ENCODE measurements at places on chromosomes 5 and 9.

- H3K27me3 ChIP-seq, result peaks cover 30% of the 10 kb centered on the region
- no peak overlapping the region for H3K27ac ChIP-seq
Observed at GRCh38 chr9:126222363-126222834, 104.2 kb upstream of the MVB12B start.

DNA sequence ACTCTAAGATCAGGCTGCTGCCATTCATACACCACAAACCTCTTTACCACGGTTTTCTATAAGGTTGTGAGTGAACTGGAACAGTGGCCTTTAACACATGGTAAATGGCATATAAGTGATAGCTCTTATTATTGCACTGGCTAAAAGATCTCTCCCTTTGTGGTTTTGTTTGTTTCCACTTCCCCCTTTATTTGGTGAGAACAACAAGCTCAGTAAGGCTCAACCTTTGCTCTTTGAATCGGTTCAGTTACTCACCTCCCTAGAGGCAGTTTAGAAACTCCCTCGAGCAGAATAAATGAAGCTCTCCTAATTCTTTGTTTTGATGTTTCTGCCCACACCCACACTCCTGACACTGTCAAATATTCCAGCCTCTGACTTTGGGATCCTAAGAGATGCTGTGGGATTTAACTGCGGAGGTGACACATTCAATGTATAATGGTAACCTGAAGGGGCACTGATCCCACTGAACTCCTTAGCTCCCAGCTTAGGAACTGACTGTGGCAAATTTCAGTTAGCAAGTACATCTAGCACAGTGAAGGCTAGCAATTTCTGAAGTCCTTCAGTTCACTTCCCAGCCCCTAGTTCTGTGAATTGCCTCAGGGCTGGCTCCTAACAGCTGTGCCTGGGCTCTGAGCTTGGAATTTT lies 22.5 kb upstream of the RAD23B start:
- DNase-seq, result no peak
- no peaks in the 10 kb centered on the region for H3K36me3 ChIP-seq
- no peak overlapping the region for H3K27ac ChIP-seq
- H3K27me3 ChIP-seq, result no peaks in the 10 kb centered on the region

GRCh38 chr5:69048230-69048629 lies 45.6 kb upstream of the SLC30A5 start:
- no peak overlapping the region for H3K27ac ChIP-seq
- H3K36me3 ChIP-seq, result no peaks in the 10 kb centered on the region
- no peak for DNase-seq
- no peaks in the 10 kb centered on the region for H3K4me1 ChIP-seq
- H3K27me3 ChIP-seq, result no peaks in the 10 kb centered on the region

- no peaks in the 10 kb centered on the region for H3K36me3 ChIP-seq
- H3K4me1 ChIP-seq, result no peaks in the 10 kb centered on the region
- no peak overlapping the region for H3K4me3 ChIP-seq
Observed at GRCh38 chr9:38107811-38108304, 38.8 kb upstream of the SHB start.

- no peaks in the 10 kb centered on the region for H3K27me3 ChIP-seq
- no peak overlapping the region for H3K27ac ChIP-seq
- no peaks in the 10 kb centered on the region for H3K36me3 ChIP-seq
- H3K4me1 ChIP-seq, result no peaks in the 10 kb centered on the region
- DNase-seq, result no peak
Observed at GRCh38 chr9:127170652-127171051, 48.2 kb upstream of the ANGPTL2 start.

GRCh38 chr5:61820836-61821235 lies 485.2 kb upstream of the KIF2A start:
- no peak overlapping the region for H3K27ac ChIP-seq
- no peaks in the 10 kb centered on the region for H3K36me3 ChIP-seq
- no peak overlapping the region for H3K4me3 ChIP-seq

- no peaks in the 10 kb centered on the region for H3K36me3 ChIP-seq
- no peaks in the 10 kb centered on the region for H3K27me3 ChIP-seq
- H3K27ac ChIP-seq, result no peak overlapping the region
- H3K4me1 ChIP-seq, result no peaks in the 10 kb centered on the region
- H3K4me3 ChIP-seq, result no peak overlapping the region
- no peak for DNase-seq
Observed at GRCh38 chr5:1215320-1216096, 9.7 kb upstream of the SLC6A18 start.

DNA sequence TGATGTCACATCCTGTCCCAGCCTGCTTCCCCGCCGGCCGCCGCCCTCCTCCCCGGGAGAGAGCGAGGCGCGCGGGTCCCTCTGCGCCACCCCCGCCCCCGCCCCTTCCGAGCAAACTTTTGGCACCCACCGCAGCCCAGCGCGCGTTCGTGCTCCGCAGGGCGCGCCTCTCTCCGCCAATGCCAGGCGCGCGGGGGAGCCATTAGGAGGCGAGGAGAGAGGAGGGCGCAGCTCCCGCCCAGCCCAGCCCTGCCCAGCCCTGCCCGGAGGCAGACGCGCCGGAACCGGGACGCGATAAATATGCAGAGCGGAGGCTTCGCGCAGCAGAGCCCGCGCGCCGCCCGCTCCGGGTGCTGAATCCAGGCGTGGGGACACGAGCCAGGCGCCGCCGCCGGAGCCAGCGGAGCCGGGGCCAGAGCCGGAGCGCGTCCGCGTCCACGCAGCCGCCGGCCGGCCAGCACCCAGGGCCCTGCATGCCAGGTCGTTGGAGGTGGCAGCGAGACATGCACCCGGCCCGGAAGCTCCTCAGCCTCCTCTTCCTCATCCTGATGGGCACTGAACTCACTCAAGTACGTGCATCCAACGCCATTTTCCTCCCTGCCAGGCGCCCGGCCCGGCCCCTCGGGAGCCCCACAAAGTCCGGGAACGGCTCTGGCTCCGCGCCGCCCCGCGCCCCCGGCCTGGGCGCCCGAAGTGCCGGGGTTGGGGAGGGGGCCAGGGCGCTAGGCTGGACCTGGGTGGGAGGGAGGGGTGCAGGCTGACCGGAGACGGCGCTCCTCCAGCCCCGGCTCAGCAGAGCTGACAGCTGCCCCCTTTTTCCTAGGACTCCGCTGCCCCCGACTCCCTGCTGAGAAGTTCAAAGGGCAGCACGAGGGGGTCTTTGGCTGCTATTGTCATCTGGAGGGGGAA lies 12.0 kb upstream of the OLFM1 start:
- DNase-seq, result peak; percentile 85
- H3K4me3 ChIP-seq, result peak overlapping the region; percentile 25
- H3K27me3 ChIP-seq, result no peaks in the 10 kb centered on the region
- H3K27ac ChIP-seq, result no peak overlapping the region

DNA sequence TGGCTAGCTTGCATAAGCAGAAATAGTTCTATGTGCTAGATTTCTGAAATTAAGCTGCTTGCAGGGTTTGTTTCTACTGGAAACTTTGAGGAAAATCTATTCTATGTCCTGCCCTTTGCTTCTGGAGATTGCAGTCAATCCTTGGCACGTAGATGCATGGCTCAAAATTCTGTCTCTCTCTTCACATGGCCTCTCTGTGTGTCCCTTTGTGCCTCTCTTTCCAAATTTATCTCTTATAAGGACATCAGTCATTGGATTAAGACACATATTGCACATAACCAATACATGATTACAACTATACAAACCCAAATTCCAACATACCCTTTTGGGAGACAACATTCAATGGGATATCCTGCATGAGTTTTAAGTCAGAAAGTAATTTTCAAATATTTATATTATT lies 744.3 kb upstream of the CTNND2 start:
- no peak overlapping the region for H3K4me3 ChIP-seq
- no peak overlapping the region for H3K27ac ChIP-seq
- DNase-seq, result no peak
- no peaks in the 10 kb centered on the region for H3K36me3 ChIP-seq

DNA sequence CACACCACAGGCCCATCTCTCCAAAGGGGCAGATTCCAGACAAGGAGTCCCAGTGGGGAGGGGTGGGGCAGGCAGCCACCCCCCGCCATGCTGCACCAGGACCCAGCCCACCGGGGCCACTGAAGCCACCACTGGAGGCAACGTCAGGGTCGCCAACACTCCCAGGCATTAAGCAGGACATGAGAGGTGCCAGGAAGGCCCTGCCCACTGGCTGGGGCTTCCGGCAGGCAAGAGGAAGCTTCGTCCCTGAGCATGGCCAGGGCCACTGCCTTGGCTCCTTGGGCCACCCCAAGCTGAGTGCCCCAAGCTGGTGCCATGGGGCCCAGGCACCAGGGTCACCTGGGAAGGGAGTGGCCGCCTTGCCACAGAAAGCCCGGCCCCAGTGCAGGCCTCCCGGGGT lies 17.5 kb downstream of the KCNT1 start:
- no peaks in the 10 kb centered on the region for H3K36me3 ChIP-seq
- H3K27ac ChIP-seq, result no peak overlapping the region
- no peak for DNase-seq
- H3K4me1 ChIP-seq, result no peaks in the 10 kb centered on the region
- peaks cover 99% of the 10 kb centered on the region for H3K27me3 ChIP-seq

GRCh38 chr9:124137944-124138335 lies 119.8 kb upstream of the NEK6 start:
- H3K4me1 ChIP-seq, result no peaks in the 10 kb centered on the region
- no peaks in the 10 kb centered on the region for H3K36me3 ChIP-seq
- no peak overlapping the region for H3K4me3 ChIP-seq
- H3K27me3 ChIP-seq, result no peaks in the 10 kb centered on the region
- no peak for DNase-seq

GRCh38 chr5:40623480-40624420 lies 56.0 kb upstream of the PTGER4 start:
- H3K36me3 ChIP-seq, result no peaks in the 10 kb centered on the region
- H3K4me3 ChIP-seq, result no peak overlapping the region
- DNase-seq, result no peak
- no peak overlapping the region for H3K27ac ChIP-seq
- no peaks in the 10 kb centered on the region for H3K27me3 ChIP-seq

DNA sequence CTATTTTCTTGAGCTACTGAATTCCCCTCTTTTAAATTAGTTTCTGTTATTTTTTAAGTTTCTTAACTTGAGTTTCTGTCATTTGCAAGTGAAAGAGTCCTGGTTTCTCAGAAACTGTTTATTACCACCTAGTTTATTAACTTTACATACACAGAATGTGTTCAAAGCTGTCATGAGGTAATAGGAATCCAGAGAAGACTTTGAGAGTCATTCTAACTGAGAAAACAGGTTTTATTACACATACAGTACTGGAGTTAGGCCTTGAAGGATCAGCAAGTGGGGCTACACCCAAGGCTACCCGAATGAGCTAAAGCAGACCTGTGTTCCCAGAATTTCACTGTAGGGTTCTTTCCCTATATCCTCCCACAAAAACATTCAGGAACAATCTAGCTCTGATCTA lies 33.1 kb downstream of the FAM114A2 start:
- no peak overlapping the region for H3K4me3 ChIP-seq
- H3K27ac ChIP-seq, result no peak overlapping the region
- peaks cover 25% of the 10 kb centered on the region for H3K36me3 ChIP-seq
- no peaks in the 10 kb centered on the region for H3K4me1 ChIP-seq
- DNase-seq, result no peak
- no peaks in the 10 kb centered on the region for H3K27me3 ChIP-seq

GRCh38 chr5:143557061-143557818 lies 153.8 kb upstream of the NR3C1 start:
- DNase-seq, result no peak
- no peaks in the 10 kb centered on the region for H3K27me3 ChIP-seq
- H3K27ac ChIP-seq, result peak overlapping the region; percentile 18
- no peak overlapping the region for H3K4me3 ChIP-seq
- no peaks in the 10 kb centered on the region for H3K36me3 ChIP-seq
- H3K4me1 ChIP-seq, result peaks cover 3% of the 10 kb centered on the region

DNA sequence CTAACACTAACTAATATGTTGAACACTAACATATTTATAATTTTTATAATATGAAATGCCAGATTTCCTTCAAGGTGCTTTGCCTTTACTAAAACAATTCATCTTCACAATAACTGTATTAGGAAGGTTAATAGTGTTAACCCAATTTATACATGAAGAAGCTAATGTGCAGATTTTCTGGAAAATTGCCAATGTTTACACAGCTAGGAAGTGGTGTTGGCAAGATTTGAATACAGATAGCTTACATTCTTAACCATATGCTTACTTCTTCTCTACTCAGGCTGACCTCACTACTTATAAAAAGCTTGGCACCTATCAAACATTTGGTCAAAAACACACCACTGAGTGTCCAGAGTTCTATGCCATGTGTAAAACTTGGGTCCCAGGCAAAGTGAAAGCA lies 445.4 kb upstream of the ITGA1 start:
- no peaks in the 10 kb centered on the region for H3K36me3 ChIP-seq
- no peaks in the 10 kb centered on the region for H3K4me1 ChIP-seq
- DNase-seq, result no peak
- no peaks in the 10 kb centered on the region for H3K27me3 ChIP-seq
- H3K27ac ChIP-seq, result no peak overlapping the region

GRCh38 chr9:10268531-10269485 lies 344.0 kb downstream of the PTPRD start:
- no peak overlapping the region for H3K27ac ChIP-seq
- no peaks in the 10 kb centered on the region for H3K36me3 ChIP-seq
- no peak for DNase-seq

DNA sequence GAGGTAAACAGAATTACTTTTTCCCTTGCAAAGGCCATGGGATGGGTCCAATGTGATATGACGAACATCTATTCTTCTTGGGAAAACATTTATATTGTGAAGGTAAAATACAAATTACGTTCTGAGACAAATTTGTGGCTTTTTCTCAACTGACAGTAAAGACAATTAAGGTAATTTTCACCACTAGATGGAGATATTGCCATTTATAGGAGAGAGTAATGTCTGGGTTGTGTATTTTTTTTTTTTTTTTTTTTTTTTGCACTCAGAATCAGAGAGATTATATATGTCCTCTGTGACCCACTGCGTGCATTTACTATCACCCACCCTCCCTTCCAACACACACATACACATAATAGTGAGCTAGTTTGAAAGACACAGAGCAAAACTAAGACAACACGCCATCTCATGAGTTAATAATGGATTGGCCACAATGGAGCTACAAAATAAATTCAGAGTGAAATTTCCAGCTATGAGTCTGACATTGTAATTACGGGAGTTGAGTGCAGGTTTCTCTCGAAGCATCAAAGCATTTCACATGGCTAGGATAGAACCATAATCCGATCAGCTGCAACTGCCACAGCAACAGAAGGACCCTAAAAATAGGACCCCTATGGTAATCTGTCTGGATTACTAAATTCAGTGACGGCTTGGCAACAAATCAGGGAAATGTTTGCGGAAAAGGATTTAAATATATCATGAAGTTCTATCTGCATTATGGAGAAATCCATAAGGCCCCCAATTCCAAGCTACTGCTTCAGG lies 49.2 kb downstream of the ANXA1 start:
- H3K36me3 ChIP-seq, result no peaks in the 10 kb centered on the region
- no peak overlapping the region for H3K4me3 ChIP-seq
- no peaks in the 10 kb centered on the region for H3K27me3 ChIP-seq
- H3K4me1 ChIP-seq, result peaks cover 4% of the 10 kb centered on the region
- no peak overlapping the region for H3K27ac ChIP-seq
- DNase-seq, result no peak
